ENCODE measurements at places on chromosomes 3 and 15.

DNA sequence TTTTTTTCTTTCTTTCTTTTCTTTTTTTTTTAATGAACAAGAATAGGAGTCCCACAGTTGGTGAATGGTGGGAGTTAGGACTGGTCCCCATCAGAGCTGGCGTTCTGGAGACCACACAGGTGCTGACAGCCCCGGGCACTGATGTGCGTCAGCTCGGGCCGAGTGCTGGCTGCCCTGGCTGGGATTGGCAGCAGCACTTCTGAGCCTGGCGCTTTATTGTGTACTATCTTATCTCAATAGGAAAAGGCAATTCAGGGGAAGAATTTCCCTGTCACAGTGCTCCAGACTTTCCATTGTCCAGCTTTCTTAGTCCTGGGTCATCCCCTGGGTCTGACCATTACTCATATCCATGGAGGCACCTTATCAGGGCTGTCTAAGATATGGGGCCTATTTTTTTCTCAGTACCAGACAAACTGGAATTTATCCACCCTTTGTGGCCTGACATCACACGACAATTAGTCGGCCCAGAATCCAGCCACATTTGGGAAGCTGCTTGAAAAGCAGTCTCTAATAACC, 54.1 kb downstream of the TMEM44 start:
- no peak for DNase-seq

DNA sequence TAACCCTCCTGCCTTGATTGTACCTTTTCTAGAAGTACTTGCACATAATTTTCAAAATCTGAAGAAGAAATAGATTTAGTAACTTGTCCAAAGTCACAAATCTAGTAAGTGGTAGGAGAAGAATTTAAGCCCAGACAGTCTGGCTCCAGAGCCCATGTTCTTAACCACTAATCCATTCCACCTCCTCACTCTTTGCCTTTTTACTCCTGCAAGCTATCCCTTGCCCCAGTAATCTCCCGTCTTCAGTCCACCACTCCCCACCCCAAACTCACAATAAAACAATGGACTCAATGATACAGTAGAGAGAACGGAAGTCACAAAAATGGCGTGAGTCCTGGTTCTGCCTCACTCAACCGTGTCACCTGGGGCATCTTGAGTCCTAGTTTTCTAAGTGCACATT, 48.7 kb downstream of the SETMAR start:
- no peak for DNase-seq

DNA sequence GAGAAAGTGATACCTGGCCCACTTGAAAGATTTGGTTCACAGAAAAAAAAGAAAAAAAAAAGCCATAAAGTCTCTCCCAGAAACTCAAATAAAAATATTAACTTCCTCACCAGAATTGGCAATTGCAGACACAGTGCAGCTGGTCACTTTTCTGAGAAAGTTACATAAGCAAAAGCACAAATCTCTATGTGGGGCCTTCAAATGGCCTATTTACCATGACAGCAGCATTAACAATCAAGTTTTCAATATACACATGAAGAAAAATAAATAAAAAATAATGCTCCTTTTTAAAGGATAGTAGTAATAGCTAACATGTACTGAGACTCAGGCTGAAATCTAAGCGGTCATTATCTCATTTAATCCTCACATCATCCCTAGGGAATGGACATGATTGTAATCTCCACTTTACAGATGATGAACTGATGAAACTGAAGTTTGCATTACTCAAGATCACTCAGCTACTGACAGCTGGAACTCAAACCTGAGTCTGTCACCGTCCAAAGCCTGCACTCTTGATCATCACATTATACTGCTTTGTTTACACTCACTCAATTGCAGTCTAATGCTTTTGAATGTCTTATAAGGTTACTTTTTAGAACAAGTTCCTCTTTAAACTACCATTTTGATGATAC, 3.3 kb downstream of the NPTN start:
- DNase-seq, result no peak

- no peak for DNase-seq
Measured at GRCh38 chr3:106629215-106629832, 747.9 kb upstream of the CCDC54 start.

- DNase-seq, result no peak
Measured at GRCh38 chr15:60583946-60584345, 105.0 kb upstream of the ICE2 start.

DNA sequence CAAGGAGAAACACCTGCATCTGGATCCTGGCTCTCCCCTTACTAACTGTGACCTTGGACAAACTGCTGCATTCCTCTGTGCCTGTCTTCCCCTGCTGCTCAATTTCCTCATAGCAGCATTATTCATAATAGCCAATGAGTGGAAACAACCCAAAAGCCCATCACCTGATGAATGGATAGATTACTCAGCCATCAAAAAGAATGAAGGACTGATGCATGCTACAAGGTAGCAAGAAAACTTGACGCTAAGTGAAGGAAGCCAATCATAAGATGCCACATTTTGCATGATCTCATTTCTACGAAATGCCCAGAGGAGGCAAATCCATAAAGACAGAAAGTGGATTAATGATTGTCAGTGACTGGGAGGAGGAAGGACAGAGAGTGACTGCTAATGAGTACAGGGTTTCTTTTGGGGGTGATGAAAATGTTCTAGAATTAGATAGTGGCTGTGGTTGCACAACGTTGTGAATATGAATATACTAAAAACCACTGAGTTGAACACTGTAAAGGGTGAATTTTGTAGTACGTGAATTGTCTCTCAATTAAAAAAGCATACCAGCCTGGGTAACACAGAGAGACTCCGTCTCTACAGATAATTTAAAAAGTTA, 11.2 kb downstream of the IGDCC4 start:
- no peak for DNase-seq

- no peak for DNase-seq
Measured at GRCh38 chr15:101765772-101766456, 37.4 kb upstream of the OR4F6 start.

GRCh38 chr3:128266453-128266852, 113.2 kb downstream of the EEFSEC start:
- DNase-seq, result no peak

- DNase-seq, result no peak
Measured at GRCh38 chr3:126851382-126851781, 131.5 kb upstream of the PLXNA1 start.

DNA sequence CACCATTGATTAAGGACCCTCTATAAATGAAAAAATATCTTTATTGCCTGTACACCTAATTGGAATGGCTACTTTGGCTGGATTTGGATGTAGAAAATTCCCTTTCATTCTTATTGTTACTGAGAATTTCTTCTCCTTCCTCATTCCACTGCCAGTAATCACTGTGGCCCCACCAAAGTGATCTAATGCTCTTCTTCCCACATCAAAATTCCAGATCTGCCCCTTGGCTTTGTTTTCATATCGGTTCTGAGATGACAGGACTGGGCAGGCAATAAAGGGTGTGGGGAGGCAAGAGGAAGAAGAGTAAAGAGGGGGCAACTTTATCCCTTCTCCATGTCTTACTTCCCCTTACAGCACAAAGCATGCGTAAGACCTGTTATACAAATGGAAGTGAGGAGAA, 2.1 kb downstream of the ANKUB1 start:
- no peak for DNase-seq

Data from HS-5 (cell line).